Caudate nucleus (tissue), 63 donors: ENCODE measurements at places on chromosomes 7 and 10.

DNA sequence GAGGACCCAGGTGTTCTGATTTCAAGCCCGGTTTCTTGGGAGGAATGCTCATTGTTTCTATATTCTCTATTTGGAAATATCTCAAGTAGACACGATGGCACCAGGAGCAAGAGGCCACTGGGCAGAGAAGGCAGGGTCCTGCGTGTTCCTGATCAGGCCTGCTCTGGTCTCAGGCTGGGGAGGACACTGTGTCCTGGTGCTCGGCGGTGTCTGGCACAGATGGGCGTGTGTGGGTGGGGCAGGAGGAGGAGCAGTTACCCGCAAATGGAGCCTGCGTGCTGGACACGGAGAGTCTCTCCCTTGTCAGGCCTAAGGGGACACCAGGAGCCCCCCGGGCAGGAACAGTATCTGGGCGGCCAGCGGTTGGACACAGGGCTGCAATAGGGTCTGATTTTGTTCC, 25.9 kb upstream of the GOLGA7B start:
- no peak for DNase-seq

GRCh38 chr7:51229620-51230323, 86.8 kb downstream of the COBL start:
- no peak for DNase-seq

DNA sequence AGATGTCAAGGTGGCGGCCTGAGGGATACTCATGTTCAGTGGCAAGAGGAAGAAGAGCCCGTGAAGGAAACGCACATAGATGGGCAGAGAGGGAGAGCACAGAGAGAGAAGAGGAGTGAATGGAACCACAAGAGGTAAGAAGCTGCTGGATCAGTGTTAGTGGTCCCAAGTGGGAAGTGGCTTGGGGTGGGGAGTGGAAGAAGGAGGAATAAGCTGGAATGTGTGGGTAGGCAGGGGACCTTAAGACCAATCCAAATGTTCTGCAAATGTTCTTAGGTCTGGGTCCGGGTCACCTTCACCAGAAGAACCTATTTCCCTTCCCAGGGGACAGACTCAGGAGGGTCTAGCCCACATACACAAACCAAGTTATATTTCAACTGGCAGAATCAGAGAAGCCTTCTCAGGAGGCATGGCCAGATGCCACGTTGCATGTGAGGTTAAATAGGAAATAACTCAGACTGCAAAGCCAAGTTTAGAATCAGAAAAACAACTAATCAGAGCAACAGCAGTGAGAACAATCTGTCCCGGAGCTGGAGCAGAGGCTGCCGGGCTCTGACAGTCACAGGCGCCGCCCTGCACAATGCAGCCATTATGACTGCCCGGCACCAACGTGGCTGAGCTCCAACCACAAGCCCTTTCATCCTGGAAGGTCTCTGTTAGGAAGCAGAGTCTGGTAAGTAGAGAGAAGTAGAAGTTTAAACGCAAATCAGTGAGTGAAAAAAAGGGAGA, 78.6 kb upstream of the ARMC3 start:
- peak; percentile 90 for DNase-seq

GRCh38 chr10:28842321-28842720, 165.0 kb downstream of the BAMBI start:
- DNase-seq = no peak

DNA sequence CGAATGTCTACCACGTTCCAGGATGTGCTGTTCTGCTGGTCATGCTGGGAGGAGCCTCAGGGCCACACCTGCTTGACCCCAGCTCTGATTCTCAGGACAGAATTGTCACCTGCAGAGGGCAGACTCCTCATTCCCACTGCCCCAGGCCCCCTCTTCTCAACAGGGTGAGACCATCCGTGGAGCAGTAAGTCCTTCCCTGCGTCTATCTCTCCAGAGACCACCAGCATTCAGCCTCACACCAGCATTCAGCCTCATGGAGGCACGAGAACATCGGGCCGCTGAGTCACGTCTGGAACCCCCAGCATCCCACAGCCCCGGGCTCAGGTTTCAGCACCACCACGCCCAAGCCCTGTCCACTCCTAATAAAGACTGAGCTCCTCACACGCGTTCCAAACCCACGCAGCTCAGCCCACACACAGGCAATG, 273.4 kb downstream of the DIP2C start:
- no peak for DNase-seq

DNA sequence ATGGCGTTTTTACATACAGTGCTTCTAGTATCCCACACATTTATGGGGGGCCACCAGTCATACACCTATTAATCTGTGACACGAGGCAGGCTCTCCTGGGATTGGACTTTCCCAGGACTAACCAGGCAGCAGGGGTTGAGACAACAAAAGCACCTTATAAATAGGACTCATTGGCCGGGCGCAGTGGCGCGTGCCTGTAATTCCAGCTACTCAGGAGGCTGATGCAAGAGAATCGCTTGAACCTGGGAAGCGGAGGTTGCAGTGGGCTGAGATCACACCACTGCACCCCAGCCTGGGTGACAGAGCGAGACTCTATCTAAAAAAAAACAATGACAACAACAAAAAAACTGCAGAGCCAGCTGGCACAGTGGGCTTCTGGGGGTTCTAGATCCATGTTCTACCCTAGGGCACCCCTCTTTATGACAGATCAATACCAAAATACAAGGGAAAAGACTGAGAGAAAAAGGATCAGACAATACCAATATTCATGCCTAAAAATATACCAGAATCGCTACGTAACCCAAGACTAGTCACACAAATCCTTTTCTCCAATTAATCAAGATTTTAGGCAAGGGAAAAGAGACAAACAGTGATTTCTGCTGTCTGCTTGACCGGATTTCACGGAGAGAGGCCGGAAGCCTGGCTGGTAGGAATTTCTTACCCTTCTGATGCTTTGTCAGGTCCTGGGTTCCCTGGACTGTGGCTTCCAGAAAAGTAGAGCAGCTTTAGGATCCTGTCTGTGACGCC, 98.4 kb upstream of the CCNY start:
- DNase-seq = no peak

GRCh38 chr7:32215697-32216096, 145.5 kb upstream of the PDE1C start:
- no peak for DNase-seq

DNA sequence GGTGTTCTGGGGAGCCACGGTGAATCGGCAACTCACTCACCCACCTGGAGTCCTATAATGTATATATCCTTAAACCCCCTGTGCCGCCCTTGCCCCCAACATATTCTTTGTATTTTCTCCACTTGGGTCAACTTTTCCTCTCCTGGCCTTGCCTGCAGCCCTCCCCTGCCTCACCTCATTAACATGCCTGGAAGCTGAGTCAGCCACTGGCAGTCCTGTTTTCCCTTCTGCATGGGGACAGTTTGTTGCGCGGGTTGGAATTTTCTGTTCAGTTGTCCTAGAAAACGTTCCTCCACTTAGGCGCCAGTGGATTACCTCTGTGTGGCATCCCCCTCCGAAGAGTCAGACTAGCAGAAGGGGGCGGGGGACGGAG, 97.4 kb downstream of the C10orf105 start:
- no peak for DNase-seq

GRCh38 chr7:69823151-69823744, 225.0 kb downstream of the AUTS2 start:
- DNase-seq = no peak

DNA sequence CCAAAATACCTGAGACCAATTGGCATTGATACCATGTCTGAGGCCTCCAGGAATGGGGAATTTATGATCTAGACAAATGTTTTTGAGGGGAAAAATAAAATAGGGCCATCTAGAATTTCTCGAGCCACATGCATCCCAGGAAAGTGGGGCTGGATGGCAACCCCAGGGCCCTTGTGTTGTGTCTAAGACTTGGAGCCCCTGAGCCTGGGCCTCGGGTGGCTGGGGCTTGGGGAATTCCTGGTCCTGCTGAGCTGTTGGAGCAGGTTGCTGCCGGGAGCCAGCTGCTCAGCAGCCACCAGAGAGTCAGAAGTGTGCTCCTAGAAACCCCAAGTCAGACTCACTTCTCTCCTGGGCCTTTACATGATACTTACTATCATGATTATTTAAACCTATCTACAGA, 172.9 kb downstream of the WDR37 start:
- DNase-seq = no peak

GRCh38 chr7:134804854-134805253, 25.4 kb downstream of the CALD1 start:
- no peak for DNase-seq
